ENCODE measurements at places on chromosomes 2 and 18.

DNA sequence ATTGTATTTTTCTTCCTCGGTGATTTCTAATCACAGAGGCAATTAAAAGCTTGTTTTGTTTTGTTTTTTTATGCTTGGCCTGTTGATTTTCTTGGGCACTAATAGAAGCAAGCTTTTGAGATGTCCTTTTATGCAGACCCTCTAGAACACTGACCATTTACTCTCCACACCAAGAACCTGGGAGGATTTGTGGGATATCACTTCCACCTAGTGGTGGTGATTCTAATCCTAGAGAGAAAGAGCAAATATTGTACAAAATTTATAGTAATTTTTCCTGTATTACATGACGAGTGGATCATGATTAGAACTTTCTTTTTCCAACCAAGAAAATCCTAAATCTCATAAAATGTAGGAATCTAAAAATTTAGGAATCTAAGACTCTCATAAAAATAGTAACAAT, 23.4 kb downstream of the NEMP2 start:
- DNase-seq, result peak; percentile 24

- DNase-seq, result no peak
Observed at GRCh38 chr18:34050661-34051060, 174.1 kb downstream of the NOL4 start.

- peak; percentile 49 for DNase-seq
Observed at GRCh38 chr18:79877163-79878091, 74.0 kb downstream of the SLC66A2 start.

DNA sequence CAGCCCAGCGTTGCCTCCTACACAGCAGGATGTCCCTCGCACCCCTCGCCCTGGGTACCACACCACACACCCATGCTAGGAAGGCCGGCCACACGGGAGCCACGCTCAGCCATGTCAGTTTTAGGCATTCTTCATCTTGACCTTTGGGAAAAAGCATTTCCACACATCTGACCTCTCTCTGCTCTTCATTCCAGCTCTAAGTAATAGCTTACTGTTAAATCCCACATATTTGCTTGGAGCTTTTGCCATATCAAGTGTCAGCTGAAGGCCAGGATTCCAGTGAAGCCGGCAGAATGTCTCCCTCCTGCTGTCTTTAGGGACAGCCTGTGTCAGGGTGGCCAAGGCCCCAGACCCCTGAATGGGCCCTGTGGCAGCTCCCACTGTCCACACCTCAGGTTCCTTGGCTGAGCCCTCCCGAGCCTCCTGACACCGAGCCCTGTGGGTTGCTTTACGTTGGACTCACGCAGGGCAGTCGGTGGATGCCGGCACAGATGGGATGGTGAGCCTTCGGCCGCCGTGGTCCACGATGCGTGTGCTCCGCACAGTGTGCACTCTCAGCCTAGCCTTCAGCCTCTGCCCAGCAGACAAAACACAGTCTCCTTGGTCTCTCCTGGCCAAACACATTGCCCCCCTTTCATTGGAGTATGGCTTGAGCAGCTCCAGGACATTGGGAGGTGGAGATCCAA, 202.0 kb downstream of the SEPTIN10 start:
- DNase-seq, result no peak

- no peak for DNase-seq
Observed at GRCh38 chr2:30448308-30448707, 1.3 kb downstream of the LCLAT1 start.

DNA sequence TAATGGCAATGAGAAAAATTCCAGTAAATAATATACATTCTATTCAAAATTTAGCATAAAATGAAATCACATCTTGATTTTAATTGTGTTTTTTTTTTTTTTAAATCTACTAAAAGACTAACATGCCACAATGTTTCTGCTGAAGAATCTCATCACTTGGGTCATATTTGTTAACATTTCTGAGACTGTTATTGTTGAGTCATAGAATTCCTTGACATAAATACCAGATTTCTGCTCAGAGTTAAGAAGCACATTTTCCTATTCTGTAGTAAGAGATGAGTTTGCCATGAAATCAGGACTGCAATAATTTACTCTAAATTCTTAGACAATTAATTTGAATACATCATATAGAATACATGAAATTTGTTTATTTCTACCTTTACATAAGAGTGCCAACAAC, 154.9 kb upstream of the KYNU start:
- DNase-seq, result no peak

DNA sequence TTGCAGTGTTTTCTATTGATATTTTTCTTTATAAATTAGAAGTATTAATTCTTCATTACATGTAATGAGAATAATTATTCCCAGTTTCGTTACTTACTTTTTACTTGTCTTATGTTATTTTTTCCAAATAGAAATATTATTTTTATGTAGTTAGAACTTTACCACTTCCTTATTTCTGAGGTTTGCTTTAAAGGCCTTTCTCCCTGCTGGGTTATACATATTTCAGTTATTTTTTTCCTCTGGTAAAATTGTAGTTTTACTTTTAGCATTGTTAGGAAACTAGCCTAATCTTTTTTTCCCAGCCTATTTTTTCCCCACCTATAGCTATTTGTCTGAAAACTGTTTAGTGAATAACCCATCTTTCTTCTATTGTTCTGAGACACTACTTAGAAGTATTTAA, 17.1 kb downstream of the RNF144A start:
- no peak for DNase-seq

GRCh38 chr2:219506802-219507526, 7.3 kb upstream of the ASIC4 start:
- peak; percentile 46 for DNase-seq

- DNase-seq, result no peak
Observed at GRCh38 chr2:38735999-38736320, 15.2 kb downstream of the SRSF7 start.

- DNase-seq, result no peak
Observed at GRCh38 chr2:183348492-183348891, 224.2 kb downstream of the NUP35 start.

- no peak for DNase-seq
Observed at GRCh38 chr18:47206945-47207637, 30.9 kb upstream of the IER3IP1 start.

DNA sequence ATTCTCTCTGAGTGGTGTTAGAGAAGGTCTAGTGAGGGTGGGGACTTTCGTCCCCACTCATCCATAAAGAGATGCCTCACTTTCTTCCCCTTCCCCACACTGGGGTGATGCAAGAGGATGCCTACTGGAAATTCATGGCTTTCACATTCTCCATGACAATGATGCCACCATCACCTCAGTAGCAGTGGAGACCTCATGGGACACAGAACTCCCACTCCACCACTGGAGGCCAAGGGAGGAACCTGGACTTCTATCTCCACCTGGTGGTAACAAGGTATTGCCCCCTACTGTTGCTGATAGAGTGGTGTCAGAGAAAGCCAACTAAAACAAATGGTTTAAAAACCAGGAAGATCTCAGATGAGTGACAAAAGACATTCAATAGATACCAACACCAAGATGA, 110.9 kb downstream of the INHBB start:
- DNase-seq, result no peak

DNA sequence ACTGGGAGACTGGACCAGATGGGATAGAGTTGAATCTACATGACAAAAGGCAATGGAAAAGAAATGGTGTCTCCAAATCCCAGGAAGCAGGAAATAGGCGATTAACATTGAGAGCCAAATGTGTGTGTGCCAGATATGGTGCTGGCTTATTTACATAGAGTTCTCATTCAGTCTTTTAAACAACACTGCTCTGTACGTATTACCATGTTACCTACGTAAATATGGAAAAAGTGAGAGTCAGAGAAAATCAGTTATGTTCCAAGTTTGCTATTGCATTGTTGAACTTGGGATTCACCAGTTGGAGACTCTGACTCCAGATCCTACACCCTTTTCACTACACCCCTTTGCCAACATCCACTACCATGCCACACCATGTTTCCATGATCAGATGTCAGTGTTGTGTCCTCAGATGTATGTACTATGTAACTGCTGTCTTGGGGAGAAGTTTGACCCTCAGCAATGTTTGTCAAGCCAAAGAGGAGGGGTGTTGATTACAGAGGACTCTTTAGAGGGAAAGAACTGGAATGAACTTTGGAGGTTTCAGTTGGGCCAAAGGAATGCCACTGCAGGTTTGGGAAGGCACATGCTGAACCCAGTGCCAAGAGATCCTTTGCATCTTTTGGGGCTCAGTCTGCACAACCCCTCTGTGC, 19.6 kb upstream of the GREB1 start:
- DNase-seq, result no peak

DNA sequence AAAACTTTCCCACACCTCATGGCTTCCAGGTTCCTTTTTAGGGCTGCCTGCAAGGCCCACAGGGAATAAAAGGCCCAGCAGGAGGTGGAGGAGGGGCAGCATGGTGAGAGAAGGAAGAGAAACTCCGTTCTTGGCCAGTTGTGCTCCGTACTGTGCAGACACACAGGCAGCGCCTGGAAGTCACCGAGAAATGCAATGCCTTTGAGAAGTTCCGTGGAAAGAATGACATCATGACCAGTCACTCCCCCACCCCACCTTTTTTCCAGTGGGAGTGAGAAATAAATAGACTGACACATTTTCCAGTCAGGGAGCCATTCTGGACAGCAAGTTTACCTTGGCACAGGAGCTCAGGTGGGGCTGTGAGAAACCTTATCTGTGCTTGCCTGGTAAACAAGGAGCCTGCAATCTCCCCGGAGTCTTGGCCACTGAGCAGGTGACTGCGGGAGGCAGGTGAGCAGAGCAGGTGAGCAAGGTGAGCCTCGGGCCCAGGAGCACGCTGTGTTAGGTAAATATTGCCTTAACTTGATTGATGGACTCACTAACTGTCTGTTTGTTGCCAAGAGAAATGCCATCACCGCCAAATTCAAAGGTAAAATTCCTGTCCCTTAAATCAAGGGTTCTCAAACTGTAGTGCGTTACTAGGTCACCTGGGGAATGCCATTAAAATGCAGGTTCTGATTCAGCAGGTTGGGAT, 13.5 kb upstream of the LBH start:
- peak; percentile 15 for DNase-seq

GRCh38 chr2:119218478-119219064, 5.1 kb upstream of the STEAP3 start:
- peak; percentile 69 for DNase-seq

- no peak for DNase-seq
Observed at GRCh38 chr2:123747326-123747725, 277.8 kb upstream of the CNTNAP5 start.

DNA sequence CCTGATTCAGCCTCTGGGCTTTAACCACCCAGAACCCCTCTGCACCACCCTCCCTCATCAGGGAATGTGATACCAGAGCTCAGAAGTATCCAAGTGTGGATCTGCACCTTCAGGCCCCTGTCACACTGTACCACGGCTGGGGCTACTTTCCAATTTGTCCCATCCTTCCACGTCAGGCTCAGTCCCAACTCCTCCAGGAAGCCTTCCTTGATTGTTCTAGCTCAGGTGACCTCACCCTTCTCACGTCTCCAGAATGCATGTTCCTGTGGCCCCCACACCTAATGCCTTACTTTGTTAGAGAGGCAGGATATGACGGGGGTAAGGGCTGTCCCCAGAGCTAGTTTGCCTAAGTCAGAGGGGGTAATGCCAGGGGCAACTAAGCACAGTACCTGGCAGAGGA, 134.3 kb downstream of the TFCP2L1 start:
- DNase-seq, result no peak

DNA sequence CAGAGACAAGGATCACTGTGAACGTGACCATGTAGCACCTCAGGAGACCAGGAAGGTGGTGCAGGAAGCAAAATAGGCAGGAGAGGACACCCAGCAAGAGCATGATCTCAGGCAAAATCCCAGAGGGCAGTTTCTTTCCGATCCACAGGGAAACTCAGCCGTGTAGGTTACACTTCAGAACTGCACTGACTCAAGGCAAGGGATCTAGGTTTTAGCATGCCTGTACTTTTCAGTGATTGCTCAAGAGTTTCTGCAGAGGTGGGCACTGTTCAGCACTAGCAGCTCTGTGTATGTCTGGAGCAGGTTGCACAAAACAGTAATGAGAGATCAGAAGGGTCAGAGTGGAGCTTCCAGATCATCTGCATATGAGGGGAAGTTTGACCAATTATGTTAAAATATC, 116.7 kb upstream of the RNF152 start:
- no peak for DNase-seq

DNA sequence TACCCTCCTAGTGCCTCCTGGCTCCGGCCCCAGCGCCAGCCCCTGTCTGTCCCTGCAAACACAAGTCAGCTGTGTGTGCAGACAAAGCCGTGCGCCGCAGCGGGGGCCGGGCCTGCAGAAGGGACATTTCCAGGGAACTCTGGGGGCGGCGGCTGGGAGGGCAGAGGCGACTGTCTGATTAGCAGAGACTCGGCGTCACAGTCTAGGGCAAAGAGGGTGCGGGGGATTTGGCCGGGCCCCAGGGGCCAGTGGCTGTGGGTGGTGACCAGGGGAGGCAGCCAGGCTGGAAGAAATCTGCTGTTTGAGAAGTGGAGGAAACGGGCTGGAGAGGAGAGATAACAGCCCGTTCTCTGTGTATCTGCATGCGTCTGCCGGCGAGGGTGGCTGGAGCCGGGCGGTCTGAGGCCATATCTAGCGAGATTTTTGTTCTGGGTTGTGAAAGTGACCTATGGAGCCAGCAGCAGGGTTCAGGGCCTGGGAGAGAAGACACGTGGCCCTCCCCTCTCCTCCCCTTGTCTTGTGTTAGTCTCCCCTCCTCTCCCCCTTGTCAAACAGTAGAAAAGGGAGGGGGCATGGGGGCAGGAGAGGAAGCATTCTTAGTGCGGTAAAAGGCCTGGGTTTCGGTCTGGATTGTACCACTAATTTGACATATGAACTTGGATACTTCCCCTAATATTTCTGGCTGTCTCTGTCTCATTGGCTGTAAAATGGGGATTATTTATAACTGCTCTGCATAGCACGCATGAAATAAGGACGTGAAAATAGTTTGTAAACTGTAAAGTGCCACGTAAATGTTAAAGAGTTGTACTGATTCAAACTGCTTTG, 169.4 kb downstream of the SMAD7 start:
- DNase-seq, result peak; percentile 80

DNA sequence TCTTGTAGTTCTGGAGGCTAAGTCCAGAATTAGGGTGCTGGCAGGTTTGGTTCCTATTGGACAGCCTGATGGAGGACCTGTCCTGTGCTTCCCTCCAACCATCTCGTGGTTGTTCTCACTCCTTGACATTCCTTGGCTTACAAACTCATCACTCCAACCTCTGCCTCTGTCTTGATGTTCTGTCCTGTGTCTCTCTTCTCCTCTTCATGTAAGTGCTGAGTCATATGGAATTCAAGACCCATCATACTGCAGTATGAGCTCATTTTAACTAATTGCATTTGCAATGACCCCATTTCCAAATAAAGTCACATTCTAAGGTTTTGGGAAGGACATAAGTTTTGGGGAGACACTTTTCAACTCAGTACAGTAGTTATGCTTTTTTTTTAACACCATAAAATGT, 374.7 kb downstream of the TRIB2 start:
- no peak for DNase-seq

DNA sequence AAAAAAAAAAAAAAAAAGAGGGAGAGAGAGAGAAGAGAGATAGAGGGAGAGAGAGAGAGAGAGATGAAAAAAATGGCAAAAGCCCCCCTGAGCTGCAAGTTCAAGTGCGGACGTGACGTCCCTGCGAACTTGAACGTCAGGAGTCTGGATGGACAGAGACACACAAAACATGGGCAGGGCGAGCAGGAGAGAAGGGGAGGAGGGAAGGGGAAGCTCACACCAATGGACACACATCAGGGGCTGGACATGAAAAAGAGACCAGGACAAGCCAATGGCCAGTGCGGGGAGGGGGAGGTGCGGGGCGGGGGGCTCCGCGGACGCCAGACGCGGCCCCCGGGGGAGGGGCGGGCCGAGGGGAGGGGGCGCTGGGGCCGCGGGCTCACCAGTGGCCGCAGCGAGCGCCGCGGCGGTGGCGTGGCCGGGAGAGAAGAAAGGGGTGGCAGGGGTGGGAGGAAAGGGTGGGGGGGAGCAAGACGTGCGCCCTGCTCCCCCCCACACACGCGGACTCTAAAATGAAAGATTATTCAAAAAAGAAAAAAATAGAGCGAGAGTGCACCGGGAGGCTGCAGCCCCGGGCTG, at the start of gene BCL11A:
BCL11A (minus strand) TSS at position 160 of the 579 bp plus-strand sequence. CDS start 384 bp downstream, outside the sequence.
- peak; percentile 82 for DNase-seq

Measured in NCI-H1092 treated with DMSO at 0.1 percent for 48 hours (cell line).